Right ventricle myocardium superior (tissue), 1 donor: ENCODE measurements at places on chromosomes 3 and 15. TPM values are rescaled to one million over a fixed set of nuclear protein-coding genes. Genes with fewer than 3 reads are reported as not detected.

- no peak for DNase-seq
These were observed 18.7 kb upstream of the CLSTN2 start for GRCh38 chr3:139916271-139916670.

GRCh38 chr3:15926871-15927270 lies 129.1 kb upstream of the ANKRD28 start:
- DNase-seq, result no peak

DNA sequence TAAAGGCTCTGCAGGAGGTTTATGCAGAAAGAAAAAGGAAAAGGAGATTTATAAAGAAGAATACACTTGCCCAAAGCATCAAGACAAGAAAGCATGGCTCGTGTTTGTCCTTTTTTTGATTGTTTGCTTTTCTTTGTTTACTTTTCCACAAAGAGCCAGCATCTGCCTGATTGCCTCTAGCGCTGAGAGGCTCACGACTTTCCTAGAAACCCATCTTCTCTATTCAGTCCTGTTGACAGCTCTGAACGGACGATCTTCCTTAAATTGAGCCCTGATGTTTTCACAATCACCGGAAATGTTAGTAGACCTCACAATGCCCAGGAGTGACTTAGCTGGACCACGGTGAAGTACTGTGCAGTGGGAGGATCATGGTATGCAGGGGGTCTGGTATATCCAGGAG lies 12.4 kb downstream of the GP5 start:
- DNase-seq, result no peak

- DNase-seq, result no peak
These were observed 179.1 kb downstream of the RSL24D1 start for GRCh38 chr15:55017635-55018034.

DNA sequence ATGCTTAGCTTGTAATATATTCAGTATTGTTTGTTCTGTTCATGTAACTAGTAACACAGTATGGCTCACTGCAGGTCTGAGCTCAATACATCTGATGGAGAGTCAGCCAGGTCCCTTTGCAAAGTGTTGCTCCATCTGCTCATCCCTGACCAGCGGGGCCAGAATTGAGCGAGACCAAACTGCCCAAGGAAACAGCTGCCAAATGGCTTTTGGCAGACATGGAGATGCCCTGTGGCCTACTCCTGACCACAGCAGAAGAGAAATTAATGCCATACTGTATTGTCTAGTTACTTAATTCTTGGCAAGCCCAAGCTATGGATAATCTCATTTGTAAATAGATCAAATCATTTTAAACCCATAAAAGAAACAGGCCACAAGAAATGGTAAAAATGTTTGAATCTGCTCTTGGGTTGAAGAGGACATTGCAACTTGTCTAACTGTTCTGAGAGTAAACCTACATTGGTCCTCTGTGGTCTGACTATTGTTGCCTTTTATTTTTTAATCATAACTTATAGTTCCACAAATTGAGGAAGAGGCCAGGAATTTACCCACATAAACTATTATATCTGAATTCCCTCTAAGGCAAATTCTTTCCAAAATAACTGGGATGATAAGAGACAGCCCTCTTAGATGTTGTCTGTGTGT lies 209.5 kb downstream of the EBLN2 start:
- DNase-seq, result no peak

- peak; percentile 89 for DNase-seq
These were observed 2.3 kb downstream of the SETD5 start for GRCh38 chr3:9399746-9400145.

DNA sequence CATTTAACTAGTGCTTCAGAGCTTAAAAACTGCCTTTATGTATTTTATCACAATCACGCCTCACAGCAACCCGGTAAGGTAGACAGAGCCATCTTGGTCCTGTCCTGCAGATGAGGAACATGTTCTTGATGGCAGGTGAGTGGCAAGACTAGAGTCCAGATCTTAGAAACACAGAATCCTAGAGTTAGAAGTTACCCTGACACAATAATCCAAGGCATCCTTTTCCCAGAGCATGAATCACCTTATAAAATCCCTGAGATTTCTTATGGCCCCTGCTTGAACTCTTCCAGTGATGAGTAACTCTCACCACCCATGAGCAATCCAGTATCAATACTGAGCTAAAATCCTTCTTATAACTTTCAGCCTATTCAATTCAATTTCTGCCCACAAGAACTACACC lies 16.9 kb downstream of the POPDC2 start:
- no peak for DNase-seq

GRCh38 chr3:100665230-100665629 lies 44.1 kb upstream of the TFG start:
- no peak for DNase-seq

DNA sequence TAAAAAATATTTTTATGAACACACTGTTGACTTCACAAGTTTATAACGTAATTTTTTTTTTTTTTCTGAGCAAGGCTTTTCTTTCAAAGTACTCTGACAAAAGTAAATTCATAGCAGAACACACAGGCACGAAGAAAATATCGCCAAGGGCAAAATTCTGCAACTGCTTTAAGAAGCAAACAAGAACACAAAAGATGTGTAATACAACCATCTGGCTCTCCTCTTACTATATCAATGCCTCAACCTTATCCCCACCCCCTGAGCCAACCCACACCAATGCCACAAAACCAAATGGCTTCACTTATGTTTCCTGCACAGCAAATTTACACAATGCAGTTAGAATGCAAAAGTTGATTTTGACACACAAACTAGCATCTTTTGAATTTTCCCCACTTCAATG lies 274.2 kb downstream of the FOXP1 start:
- no peak for DNase-seq

DNA sequence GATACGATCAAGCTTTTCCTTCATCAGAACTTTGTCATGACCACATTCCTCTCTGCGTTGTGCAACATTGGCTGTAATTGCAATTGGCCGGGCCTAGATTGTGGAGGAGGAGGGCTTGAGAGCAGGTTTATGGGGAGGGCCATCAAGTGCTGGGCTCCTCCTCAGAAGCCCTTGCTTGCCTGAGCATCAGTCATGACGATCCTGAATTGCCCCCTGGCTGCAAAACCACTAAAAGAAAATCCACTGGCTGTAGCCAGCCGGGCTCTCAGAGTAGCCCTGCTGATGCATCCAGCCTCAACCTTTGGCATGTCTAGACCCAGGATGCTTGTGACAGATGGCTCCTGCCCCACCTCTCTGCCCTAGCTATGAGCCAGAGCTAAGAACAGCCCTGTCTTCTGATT lies 13.4 kb upstream of the TRH start:
- no peak for DNase-seq

GRCh38 chr15:80699981-80700380 lies 4.9 kb downstream of the ABHD17C start:
- no peak for DNase-seq

GRCh38 chr15:90558171-90558573 lies 28.4 kb downstream of the CRTC3 start:
- DNase-seq, result peak; percentile 46

DNA sequence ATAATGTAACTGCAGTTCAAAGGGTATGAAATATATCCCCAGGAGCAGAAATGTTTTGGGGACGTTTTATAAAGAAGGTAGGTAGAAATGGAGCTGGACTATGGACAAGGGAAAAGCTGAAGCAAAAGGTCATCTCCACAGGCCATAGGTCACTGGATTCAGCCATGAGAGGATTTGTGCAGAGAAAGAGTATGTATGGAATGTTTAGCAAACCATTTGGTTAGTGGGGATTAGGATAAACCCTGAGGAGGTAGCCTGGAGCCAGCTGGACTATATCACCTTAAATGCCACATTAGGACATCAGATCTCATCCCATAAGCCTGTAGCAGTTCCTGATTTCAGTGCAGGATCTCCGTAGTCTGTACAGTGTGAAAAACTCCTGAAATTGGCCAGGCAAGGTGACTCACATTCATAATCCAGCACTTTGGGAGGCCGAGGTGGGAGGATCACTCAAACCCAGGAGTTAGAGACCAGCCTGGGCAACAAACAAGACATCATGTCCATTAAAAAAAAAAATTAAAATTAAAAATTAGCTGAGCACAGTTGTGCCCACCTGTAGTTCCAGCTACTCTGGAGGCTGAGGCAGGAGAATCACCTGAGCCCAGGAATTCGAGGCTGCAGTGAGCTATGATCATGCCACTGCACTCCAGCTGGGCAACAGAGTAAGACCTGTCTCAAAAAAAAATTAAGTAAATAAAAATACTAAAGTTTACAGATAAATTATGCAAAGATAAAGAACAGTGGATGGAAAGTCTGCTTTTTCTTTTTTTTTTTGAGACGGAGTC lies 4.7 kb downstream of the IP6K1 start:
- no peak for DNase-seq

ASB14 gene
- total RNA-seq, result 13.4 TPM

SH2D7 gene
- total RNA-seq, result not detected

WNT7A gene
- total RNA-seq, result not detected

NR2E3 gene
- 0.70 TPM for total RNA-seq

ELL3 gene
- 1.4 TPM for total RNA-seq
